Muscle of back (tissue), 13 donors: ENCODE measurements at places on chromosomes 4 and X. TPM values are rescaled to one million over a fixed set of nuclear protein-coding genes. Genes with fewer than 3 reads are reported as not detected.

The ZFP92 gene
- polyA plus RNA-seq, result 0.87 TPM

The KDR gene
- polyA plus RNA-seq, result 42.5 TPM

The DGAT2L6 gene
- polyA plus RNA-seq, result not detected

The GRPR gene
- 0.65 TPM for polyA plus RNA-seq

- DNase-seq, result peak; percentile 61
Observed at GRCh38 chr4:188195389-188195985, 56.2 kb downstream of the TRIML1 start.

DNA sequence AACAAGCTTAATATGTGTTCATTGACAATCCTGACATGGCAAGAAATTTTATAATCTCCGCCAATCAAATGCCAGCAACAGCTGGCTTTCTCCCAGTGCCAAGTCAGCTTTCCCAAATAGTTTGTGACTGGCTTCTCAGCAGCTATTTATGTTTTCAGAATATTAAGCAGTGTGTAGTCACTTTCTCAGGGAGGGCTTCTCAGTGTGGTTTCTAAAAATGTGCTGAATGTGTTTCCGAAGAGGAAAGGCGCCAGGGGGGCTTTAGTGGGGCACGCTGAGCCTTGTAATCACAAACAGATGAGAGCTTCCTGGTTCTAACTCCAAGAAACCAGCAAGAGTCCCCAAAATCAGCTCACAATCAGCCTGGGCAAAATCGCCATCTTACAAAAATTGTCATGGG is 258.7 kb upstream of the CPEB2 start:
- no peak for DNase-seq

- no peak for DNase-seq
Observed at GRCh38 chr4:1771555-1772305, 21.4 kb upstream of the FGFR3 start.
